ENCODE measurements at places on chromosomes 4 and X.
A peak's percentile ranks its signal among the peaks of the same experiment; 100 is the strongest.

GRCh38 chr4:85790582-85790981 is 315.6 kb downstream of the ARHGAP24 start:
- no peak for DNase-seq

DNA sequence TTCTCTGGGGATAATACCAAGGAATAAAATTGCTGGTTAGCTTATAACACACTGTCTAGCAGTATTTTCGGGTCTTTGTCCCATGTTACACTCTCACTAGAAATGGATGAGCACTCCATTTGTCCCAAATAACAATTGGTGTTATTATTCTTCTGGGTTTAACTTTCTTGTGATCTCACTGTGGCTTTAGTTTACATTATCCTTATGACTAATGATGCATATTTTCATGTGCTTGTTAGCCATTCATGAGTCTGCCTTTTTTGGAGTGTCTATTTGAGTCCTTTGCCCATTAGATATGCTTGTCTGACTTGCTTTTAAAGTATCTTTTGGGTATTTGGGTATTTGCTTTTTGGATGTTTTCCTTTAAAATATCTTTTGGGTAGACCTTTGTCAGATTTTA is 372.9 kb upstream of the TENM3 start:
- no peak for DNase-seq

- DNase-seq = no peak
These were observed 4.9 kb upstream of the ABCG2 start for GRCh38 chr4:88163336-88163735.

DNA sequence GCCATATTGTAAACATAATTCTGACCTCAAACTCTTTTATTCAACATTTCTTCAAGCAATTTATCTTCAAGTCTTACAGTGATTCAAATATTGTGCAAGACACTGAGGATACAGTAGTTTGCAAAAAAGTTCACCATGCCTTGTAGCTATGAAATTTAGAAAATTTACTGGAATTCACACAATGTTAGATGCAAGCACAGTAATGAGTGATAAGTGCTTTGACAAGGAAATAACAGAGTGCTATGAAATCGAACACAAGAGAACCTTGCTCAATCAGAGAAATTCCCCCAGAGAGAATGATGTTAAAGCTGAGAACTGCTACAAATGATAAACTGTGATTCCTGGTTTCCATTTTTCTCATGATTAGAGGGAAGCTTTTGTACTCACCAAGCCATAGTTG is 952.9 kb downstream of the FAT4 start:
- DNase-seq = no peak

DNA sequence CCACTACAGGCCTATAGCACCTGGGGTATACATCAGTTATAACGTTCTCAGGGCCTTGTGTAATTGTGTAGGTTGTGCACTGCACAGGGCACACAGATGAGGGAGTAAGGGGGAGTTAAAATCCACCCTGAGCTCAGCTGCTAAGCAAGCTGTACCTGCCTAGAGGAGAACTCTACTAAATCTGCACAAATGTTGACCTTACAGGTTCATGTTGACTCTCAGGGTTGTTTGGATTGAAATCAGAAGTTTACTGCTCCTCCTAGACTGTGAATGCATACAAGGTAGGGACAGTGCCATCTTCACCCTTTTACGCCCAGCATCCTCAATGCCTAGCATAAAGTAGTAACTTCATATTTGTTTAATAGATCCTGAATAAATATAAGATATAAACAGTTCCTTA is 89.8 kb downstream of the SMARCA1 start:
- no peak for DNase-seq

GRCh38 chr4:37389366-37389765 is 144.8 kb downstream of the NWD2 start:
- DNase-seq = no peak

- DNase-seq = no peak
These were observed 83.9 kb downstream of the VEGFC start for GRCh38 chr4:176708771-176709311.

GRCh38 chr4:7785017-7785416 is 154.6 kb downstream of the AFAP1 start:
- DNase-seq = no peak

DNA sequence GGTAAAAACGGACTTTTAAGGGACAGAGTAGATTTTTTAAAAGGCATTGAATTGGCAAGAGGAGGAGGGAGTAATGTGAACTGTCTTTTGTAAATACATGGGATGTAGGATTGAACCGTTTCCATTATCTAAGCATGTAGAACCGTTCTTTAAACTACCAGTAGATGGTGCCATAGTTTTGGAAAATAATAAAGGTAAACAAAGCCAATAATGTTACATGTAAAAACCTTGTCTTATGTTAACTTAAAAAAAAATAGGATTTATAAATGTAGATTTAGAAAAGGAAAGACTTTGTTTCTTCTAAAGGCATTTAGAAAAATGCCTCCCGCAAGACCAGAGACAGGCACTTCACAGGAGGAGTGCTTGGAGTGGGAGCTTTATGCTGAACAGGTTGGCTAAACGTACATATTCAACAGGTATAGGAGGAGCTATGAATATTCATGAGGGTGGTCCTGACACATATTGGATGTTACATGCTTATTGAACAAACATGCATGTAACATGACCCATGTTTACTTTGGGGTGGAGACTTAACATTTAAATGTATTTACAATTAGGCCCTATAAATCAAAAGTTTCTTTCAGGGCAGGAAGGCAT is 45.5 kb upstream of the FAM241A start:
- DNase-seq = no peak

- DNase-seq = no peak
These were observed 144.6 kb downstream of the SOX3 start for GRCh38 chrX:140360284-140360683.

- no peak for DNase-seq
These were observed 224.0 kb downstream of the FAM47A start for GRCh38 chrX:33908074-33908473.

DNA sequence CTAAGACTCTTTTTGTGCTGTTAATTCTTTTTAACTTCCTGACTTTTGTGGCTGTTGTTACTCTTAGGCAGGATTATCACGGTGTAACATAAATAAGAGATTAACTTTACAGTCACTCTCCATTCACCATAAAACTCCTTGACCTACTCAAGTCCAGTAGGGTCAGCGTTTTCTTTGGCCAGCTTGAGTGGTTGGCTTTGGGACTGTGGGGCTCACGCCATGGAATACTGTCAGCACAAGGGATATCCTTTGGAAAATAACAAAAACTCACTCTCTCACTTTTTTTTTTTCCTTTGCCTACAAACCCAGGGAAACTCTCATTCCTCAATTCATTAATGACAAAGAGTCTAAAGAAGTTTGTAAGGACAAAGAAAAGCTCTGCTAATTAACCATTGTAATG is 89.4 kb upstream of the TLL1 start:
- no peak for DNase-seq

DNA sequence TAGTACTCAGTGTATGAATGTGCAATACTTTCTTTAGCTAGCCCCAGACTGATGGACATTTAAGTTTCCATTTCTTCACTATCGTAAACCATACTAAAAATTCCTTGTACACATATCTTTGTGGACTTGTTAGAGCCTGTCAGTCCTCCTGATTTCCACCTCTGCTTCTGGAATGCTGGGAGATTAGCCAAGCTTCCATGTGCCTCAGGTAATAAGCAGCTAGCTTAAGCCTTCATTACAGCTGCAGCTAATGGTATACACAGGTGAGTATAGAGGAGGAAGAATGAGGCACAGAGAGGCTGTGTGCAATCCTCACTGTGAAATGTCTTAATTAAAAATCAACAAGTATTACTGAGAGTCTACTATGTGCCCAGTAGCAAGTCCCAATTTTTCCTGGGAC is 9.8 kb downstream of the SMIM9 start:
- DNase-seq = no peak

GRCh38 chr4:2469192-2469984 is 482 bp downstream of the RNF4 start:
- no peak for DNase-seq

DNA sequence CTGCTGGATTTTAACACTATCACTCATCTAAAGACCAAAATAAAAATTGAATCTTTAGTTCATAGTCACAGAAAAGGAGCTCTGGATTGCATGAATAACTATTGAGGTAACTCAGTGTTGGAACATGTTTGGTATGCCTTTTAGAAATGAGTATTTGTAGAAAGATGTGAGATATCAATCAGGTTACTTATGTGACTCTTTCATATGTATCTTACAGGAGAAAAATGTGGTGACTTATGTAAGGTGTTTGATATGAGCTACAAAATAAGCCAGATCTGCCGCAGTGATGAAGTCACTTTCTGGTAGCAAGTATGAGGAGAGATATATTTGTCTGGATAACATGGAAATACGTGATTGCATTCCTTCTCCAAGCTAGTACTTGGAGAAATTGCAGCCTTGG is 1653.3 kb upstream of the PCDH7 start:
- no peak for DNase-seq

DNA sequence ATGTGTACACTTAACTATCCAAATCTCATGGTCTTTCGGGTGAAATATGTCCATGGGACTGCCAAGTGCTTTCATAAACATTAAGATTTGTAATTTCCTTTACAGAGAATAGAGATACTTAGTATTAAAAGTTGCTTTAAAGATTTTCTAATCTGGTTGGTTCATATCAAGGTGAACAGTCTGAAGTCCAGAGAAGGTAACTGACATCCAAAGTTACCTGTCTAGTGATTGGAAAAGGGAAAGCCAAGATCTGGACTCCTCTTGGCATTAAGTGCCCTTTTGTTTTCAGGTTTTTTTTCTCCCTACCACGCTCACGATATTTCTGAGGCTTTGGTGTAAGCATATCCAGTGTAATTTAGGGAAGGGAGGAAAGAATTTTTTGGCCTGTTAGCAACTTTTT is 5.0 kb downstream of the SMAD1 start:
- no peak for DNase-seq

DNA sequence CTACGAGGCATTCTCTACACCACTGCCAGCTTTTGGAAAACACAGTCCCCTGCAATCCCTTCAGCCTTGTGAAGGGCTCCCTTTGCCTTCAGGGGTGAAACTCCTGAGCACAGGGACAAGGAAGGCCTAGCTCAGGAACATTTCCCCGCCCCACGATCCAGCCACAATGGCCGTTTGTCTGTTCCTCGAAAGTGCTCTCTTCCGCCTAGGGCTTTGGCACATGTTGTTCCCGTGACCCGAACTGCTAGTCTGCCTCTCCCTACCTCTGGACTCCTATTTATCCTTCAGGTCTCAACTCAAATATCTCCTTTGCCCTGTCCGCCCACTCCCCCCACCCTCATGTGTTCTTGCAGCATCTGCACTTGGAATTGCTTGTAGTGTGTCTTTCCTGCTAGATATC is 12.1 kb downstream of the FGD1 start:
- DNase-seq = no peak

GRCh38 chr4:39626261-39626660 is 12.4 kb downstream of the SMIM14 start:
- no peak for DNase-seq

- no peak for DNase-seq
These were observed 16.5 kb upstream of the GALNT7 start for GRCh38 chr4:173152104-173152503.

- no peak for DNase-seq
These were observed 985.1 kb upstream of the SLIT2 start for GRCh38 chr4:19266566-19266965.

DNA sequence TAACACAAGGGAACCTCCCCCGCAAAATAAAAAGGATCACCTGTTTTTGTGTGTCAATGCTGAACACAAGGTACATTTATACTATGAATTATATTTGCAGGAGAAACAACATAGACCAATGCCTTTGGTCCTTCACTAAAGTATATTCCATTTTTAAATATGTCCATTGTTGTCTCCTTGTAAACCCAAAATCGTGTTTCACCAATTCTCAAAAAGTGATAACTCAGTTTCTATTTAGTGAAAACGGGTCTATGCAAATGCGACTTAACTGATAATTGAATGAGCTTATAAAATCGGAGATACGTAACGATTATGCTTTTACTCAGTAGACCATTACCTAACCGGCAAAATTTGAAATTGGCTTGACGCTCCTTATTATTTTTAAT is 2.1 kb downstream of the BRWD3 start:
- no peak for DNase-seq

DNA sequence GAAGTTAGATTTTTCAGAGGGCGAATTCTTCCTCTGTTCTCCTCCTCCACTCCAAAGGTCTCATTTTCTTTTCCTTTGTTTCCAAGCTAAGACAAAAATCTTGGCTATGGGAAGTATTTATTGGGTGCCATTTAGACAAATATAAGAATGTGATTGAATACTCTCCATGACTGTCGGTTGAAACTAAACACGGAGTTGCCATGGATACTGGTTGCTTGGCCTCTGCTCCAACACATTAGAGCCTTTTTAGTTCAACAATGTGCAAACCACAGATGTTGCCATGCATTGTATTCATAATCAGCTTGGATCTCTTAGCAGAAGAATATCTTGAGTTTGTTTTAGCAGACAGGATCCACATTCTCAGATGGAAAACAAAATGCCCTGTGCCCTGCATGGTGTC is 366.5 kb upstream of the LCORL start:
- no peak for DNase-seq

- DNase-seq = no peak
These were observed 24.8 kb downstream of the RTL9 start for GRCh38 chrX:110383414-110383813.

GRCh38 chrX:66163849-66164411 is at the start of gene HEPH:
HEPH (plus strand) TSS chrX:66164247; CDS start chrX:66170571, 6,324 bp downstream.
- no peak for DNase-seq

- peak; percentile 83 for DNase-seq
These were observed 677 bp upstream of the CYP4V2 start for GRCh38 chr4:186190581-186191199.

- no peak for DNase-seq
These were observed 18.4 kb downstream of the IL21 start for GRCh38 chr4:122602277-122603142.

DNA sequence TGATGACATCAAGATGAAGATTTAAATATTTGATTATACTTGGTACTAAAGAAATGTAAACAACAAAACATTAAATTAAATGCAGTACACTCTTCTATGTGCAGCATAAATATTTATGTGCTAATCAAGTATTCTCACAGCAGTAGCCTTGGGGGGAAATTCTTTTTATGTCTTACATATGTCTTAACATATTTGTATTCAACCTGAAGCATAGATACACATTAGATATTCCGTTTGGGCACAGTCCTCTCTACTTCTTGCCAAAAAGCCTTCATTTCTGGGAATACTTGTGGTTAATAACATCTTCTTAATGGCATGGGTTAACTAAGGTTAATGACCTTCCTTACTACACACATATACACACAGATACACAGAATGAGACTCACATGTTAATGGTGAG is 19.8 kb downstream of the TMPRSS11F start:
- no peak for DNase-seq

DNA sequence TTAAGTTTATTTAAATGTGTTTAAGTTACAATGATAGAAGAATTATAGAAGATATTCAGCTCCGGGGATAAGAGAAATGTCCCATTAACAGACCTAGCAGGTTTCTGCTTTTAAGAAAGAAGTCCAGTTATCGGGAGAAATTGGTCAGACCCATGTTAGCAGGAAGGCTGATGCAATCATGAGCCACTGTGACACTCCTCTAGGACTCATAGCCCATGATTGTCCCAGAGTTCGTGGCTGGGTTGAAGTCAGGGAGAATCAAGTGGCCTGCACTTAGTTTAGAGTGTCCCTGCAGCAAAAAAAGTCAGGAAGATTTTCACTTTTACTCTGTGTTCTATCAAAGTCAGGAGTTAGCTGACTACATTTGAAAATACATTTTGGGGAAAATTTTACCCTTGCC is 72.0 kb downstream of the TMEM144 start:
- no peak for DNase-seq

GRCh38 chrX:9354918-9355317 is 109.9 kb upstream of the TBL1X start:
- no peak for DNase-seq

Measured in posterior cingulate gyrus (tissue), 11 donors.